ENCODE measurements at places on chromosomes 13 and 19.

DNA sequence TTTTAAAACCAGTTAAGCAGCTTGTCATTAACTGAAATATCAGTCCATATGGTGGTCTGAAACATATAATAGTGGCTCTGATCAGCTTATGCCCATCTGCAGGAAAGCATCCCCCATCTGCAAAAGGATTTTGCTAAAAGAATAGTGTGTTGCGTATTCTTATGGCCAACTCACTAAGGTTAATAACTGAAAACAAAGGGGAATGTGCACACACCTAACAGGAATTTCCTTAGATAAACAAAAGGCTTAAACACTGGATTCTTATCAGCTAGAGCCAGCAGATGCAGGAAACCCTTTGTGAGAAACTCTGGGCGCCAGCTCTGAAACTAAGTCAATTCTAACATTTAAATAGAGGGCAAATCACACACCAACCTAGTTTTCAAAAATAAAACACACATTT is 22.1 kb downstream of the VPS36 start:
- DNase-seq: no peak

DNA sequence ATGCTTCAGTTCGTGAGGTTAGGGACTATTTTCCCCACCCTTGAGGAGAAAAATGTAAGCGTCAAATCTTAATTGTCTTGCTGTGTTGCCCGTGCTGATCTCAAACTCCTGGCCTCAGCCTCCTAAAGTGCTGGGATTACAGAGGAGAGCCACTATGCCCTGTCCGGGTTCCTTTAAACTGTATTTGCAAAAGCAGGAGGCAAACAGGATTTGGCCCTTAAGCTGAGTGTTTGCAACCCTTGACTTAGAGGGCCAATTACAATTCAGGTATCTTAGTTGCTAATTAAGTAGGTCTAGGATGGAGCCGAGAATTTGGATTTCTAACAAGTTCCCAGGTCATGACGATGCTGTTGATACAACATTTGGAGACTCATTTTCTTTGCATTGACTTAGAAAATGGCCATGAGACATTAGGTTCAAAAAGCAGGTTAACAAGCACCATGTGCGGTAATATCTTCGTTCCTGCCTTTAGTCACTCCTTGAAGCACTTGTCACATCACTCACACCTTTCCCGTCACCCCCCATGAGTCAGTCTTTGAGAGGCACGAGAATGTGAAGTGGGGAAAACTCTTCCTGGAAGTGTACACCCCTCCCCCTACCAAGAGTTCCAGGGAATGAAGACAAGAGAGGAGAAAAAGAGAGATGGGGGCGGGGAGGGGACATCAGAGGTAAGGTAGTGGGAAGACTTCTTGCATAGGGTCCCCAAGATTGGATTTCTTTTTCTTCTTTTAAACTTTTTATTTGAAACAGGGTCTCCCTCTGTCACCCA is 2.6 kb downstream of the NAPSA start:
- peak; percentile 77 for DNase-seq

- no peak for DNase-seq
Observed at GRCh38 chr13:94242554-94242953, 236.9 kb downstream of the DCT start.

GRCh38 chr13:31477961-31478360 is 261.4 kb upstream of the RXFP2 start:
- DNase-seq: no peak

DNA sequence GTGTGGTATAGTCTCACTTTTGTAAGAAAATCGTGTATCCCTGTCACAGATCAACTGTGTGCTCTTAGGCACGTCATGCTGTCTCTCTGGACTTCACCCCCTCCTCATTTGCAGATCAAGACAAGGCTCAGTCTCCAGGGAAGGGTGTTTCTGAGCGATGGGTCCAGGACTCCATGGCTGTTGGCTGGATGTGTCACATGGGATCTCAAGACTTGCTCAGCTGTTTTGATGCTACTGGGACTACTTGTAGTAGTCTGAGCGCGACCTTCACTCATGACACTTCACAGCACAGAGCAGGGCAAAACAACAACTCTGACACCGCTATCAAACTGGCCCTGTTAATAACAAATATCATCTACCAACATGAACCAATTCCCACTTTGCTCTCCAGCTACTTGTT is 36.2 kb downstream of the SMAD9 start:
- DNase-seq: no peak

- DNase-seq: peak; percentile 29
Observed at GRCh38 chr19:32287811-32288227, 57.6 kb upstream of the ZNF507 start.

DNA sequence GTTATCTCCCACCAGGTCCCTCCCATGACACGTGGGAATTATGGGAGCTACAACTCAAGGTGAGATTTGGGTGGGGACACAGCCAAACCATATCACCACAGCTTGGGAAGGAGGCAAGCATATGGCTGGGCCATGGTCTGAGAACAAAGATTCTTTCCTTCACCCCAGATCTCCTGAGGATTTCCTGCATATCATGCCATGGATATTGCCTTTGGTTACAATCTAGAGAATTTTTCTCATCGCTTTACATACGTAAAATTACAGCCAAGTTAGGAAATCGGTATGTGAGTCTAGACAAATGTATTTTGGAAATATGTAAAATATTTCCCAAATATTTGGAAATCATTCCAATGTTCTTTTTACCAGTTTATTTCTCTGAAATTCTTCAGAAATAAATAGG is 398.3 kb downstream of the RFC3 start:
- no peak for DNase-seq

DNA sequence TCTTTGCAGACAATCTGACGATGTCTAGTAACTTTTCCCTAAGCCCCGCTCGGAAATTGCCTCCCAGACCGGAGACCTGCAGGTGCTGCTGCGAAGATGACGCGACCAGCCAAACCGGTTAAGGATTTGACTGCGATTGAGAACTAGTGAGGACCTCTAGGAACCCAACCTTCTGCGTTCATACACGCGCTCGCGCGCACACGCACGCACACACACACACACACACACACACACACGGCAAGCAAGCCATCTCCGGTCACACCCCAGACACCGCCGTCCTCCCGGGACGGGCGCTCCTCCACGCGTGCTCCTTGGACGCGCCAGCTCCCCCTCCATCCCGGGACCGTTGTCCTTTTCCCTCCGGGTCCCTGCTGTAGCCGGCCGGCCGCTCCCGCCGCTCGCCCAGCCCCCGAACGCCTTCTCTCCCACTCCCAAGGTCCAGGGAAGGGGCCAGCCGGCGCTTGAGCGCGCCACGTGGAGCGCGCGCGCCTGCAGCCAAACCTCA is 1.2 kb downstream of the TBC1D4 start:
- DNase-seq: peak; percentile 61

DNA sequence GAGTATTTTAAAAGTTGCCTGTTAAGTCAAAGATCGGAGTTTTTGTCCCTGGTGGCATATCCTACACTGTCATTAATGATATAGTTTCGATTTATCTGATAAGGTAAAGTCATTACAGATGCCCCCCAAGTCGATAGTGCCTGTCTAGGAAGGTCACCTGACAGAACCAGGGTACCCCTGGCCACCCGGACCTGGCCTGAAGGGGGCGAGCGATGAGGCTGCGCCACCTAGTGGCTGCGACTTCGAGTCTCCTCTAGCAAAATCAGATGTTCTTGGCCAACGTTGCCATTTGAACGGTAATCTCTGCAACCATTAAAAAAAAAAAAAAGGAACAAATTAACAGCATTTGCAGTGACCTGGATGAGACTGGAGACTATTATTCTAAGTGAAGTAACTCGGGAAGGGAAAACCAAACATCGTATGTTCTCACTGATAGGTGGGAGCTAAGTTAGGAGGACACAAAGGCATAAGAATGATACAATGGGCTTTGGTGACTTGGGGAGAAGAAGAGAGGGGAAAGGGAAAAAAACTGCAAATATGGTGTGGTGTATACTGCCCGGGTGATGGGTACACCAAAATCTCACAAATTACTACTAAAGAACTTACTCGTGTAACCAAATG is 565.1 kb downstream of the LIG4 start:
- DNase-seq: peak; percentile 57

DNA sequence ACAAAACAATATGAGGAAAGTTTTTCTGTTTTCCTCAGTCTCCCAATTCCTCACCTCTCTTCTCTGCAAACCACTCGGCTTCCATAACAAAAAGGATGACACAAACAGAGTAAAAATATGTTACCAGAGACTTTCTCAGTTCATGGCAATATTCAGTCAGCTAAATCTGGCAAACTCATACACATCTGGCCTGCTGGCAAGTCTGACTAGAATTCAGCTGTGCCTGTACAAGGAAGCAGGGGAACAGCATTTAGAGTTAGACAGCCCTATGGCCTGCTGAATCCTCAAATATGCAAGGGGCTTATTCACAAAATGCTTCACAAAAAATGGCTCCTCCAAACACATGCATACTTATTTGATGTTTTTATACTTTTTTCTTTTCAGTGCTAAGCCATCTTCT is 227.8 kb downstream of the ENOX1 start:
- no peak for DNase-seq

GRCh38 chr13:75225288-75226032 is 256.5 kb downstream of the TBC1D4 start:
- no peak for DNase-seq

GRCh38 chr13:111156421-111156820 is 41.3 kb downstream of the ARHGEF7 start:
- no peak for DNase-seq

Measured in activated T-cell treated with anti-CD3 and anti-CD28 coated beads, Interleukin-2, amount 50 U/mL, for 48 hours (primary cell).